ENCODE measurements at places on chromosomes 3 and 15. TPM values are rescaled to one million over a fixed set of nuclear protein-coding genes. Genes with fewer than 3 reads are reported as not detected.

Gene IQCH
- 2.1 TPM for total RNA-seq

Gene SLCO3A1
- total RNA-seq = 0.07 TPM

DNA sequence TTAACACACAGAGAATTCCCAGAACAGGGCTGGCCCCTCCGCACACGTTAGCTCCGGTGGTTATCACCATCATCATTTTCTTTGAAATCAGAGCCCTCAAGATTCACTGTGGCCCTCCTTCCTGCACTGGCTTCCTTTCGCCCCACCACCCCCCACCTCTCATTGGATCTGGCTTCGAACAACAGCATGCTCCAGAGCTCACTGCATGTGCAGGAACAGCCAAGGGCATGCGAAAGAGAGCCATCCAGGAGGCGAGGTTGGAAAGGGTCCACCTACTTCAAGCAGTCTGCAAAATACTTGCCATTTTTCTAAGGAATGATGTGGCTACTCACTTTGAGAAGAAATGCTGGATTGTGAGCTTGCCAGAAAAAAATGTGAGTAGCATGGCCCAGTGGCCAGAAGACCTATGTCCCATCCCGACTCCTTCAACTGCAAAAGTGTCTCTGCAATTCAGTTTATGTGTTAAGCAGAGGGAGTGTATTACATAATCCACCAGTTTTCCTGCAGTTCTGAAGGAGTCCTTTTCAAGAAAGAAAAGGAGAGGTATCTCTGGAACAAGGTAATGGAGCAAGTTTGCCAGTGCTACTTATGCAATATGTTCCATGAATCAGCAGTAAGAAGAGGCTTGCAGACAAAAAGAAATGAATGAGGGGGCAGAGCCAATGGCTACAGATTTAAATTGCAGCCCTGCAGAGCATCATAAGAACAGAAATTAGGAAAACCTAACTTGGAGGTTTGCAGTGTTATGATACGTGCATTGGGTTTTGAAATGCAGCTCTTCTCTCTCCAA, 92.8 kb downstream of the OCA2 start:
- no peak overlapping the region for H3K4me3 ChIP-seq
- H3K27ac ChIP-seq = no peak overlapping the region
- no peak for DNase-seq
- H3K4me1 ChIP-seq = no peaks in the 10 kb centered on the region
- no peaks in the 10 kb centered on the region for H3K36me3 ChIP-seq
- no peaks in the 10 kb centered on the region for H3K27me3 ChIP-seq

DNA sequence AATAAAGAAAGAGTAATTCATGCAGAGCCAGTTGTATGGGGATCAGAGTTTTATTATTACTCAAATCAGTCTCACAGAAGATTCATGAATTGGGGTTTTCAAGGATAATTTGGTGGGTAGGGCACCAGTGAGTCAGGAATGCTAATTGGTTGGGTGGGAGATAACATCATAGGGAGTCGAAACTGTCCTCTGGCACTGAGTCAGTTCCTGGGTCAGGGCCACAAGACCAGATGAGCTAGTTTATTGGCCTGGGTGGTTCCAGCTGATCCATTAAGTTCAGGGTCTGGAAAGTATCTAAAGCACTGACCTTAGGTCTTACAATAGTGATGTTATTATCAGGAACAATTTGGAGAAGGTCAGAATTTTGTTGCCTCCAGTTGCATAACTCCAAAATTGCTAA, 998.6 kb upstream of the EPHA6 start:
- H3K27me3 ChIP-seq = no peaks in the 10 kb centered on the region
- DNase-seq = peak; percentile 43
- H3K4me3 ChIP-seq = no peak overlapping the region
- no peaks in the 10 kb centered on the region for H3K36me3 ChIP-seq
- H3K4me1 ChIP-seq = no peaks in the 10 kb centered on the region

GRCh38 chr3:154901278-154901677, 178.8 kb upstream of the MME start:
- H3K36me3 ChIP-seq = no peaks in the 10 kb centered on the region
- H3K4me3 ChIP-seq = no peak overlapping the region
- DNase-seq = no peak
- no peaks in the 10 kb centered on the region for H3K4me1 ChIP-seq

DNA sequence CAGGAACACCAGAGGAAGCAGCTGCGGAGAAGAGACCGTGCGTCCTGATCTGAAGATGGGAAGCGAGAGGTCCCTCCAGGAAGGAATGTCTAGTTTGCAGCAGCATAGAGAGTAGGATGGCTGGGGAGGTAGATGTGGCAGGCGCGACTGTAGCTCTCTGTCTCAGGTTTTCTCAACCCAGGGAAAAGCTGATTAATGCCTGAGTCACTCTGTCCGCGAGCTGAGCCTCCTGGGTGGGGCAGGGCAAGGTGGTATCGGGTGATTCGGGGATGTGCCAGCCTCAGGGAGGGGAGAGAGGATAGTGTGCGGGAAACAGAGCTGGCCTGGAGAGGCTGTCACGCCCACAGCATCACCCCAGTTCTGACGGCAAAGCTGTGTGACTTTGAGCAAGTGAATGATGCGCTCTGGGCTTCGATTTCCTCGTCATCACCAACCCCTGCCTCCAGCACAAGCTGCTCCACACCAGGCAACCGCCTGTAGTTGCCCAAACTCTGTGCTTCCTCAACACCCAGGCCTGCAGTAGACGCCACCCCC, 28.4 kb downstream of the CPN2 start:
- H3K27me3 ChIP-seq = no peaks in the 10 kb centered on the region
- DNase-seq = peak; percentile 98
- peaks cover 26% of the 10 kb centered on the region for H3K36me3 ChIP-seq
- H3K4me3 ChIP-seq = peak overlapping the region; percentile 91

GRCh38 chr15:62945760-62946159, 96.8 kb upstream of the TPM1 start:
- no peak overlapping the region for H3K27ac ChIP-seq
- H3K27me3 ChIP-seq = no peaks in the 10 kb centered on the region
- no peak for DNase-seq
- peaks cover 8% of the 10 kb centered on the region for H3K4me1 ChIP-seq
- no peak overlapping the region for H3K4me3 ChIP-seq

DNA sequence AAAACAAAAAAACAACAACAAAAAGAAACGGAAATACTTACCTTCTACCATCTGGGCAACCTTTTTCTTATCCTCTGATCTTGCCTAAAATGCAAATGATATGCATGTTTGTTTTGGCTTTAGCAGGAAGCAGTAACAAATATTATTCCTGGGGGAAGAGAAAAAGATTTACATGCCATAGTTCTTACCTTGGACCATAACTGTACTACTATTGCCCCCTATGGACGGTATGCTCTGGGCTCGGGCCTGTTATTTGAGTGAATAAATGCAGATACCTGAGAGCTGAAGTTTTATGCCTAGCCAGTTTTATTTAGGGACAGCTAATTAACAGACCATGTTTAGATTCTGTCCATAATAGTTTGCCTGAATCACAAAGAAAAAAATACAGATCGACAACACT, 12.6 kb upstream of the STARD5 start:
- H3K27ac ChIP-seq = no peak overlapping the region
- H3K4me1 ChIP-seq = peaks cover 17% of the 10 kb centered on the region
- no peaks in the 10 kb centered on the region for H3K36me3 ChIP-seq
- no peak overlapping the region for H3K4me3 ChIP-seq
- no peaks in the 10 kb centered on the region for H3K27me3 ChIP-seq
- DNase-seq = peak; percentile 64

Measured in PC-3 (cell line).